Stimulated activated CD8-positive, alpha-beta memory T cell treated with anti-CD3 and anti-CD28 coated beads, Interleukin-7, amount 100 ng/mL, for 1 hour (primary cell): ENCODE measurements at places on chromosomes 7 and 10.

DNA sequence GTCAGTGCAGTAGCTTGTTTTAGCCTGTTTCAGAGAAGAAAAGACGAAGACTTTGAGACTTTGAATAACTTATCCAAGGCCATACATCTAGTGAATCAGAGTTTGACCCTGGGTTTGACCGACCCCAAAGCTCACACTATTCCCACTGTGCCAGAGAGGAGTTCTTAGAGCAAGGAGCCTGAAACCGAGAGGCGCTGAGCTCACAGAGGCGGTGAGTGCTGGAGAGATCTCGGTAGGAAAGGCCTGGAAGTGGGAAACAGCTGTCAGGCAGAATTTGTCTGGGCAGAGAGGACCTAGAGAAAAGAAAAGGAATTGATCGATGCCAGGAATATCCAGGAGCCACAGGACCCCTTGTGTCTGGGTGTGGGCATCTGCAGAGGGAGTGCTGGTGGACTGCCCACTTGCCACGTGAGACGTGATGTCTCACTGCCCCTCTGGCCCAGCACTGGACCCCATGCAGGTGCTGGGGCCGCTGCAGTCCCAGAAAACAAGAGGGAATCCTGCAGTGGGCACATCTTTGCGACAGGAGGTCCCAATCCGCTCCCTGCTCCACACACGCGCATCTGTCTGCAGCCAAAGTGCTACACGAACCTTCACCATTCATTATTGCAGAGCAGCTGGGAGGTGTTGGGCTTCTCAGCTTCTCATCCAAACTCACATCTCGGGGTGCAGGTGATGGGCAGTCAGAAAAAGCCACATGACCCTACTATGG, 6.2 kb downstream of the CALML3 start:
- no peak for DNase-seq

GRCh38 chr7:67470256-67470751, 473.7 kb downstream of the TYW1 start:
- DNase-seq, result no peak

GRCh38 chr10:101287183-101287996, 58.1 kb upstream of the LBX1 start:
- DNase-seq, result no peak

GRCh38 chr7:77626586-77627308, 69.5 kb upstream of the RSBN1L start:
- DNase-seq, result no peak

DNA sequence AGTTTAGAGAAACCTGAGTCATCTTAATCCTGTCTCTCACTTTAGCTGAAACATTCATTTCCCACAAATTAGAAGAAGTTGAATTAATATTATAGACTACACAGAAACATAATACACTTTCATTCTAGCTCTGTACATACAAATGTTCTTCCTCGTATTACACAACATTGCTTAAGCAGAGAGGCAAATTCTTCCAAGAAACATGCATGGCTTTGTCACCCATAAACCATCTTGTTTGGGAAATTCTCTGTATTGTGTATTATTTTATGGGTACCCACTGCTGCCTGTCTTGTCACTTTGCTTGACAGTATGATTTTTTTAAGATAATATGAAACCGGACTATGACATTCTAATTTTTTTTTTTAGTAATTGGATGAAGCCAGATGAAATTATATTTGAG, 104.0 kb downstream of the SRI start:
- DNase-seq, result no peak

GRCh38 chr7:106356-106755, 86.0 kb upstream of the FAM20C start:
- DNase-seq, result no peak

DNA sequence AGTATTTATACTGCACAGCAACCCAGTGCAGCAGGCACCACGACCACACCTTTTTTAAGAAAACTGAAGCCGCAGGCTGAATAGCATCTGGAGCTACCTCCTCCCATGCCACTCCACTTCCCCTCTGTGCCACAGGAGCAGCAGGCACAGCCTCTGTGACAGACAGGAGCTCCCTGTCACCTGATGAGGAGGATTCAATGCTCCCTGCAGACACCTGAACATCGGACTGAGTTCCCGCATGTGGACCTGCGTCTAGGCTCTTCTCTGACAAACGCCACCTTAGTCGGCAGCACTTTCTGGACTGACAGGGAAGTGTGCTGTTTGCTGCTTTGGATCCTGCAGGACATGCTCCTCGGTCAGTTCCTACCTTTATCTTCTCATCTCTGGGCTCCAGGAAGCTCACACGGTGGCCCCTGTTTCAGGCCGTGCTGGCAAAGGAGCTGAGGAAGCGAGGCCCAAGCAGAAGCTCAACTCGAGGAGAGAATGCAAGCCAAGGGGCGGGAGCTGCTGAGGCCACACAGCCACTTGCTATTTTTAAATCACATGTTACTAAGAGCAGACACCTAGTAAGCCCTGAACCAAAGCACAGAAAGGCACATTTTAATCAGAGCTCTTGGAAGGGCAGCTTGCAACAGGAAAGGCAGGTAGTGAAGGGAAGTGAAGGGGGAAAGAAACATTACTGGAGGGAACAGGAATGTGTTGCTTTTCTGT, 56.6 kb downstream of the VOPP1 start:
- DNase-seq, result no peak

DNA sequence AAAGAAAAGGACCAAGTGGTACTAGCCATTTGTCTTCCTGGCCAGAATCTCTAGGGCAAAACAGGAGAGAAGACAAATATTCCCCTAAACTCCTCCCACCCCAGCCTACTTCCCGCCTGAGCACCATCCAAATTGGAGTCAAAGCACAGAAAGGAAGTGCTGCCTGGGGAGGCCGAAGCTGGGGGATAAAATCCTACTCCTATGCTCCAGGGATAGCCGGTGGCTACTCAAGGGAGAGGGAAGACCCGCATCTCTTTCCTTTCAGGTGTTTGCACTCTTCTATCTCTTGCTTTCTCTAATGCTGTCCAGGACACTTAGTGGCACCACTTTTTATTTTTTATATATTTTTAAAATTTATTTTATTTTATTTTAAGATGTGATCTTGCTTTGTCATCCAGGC, 7.1 kb upstream of the DUSP5 start:
- DNase-seq, result no peak

GRCh38 chr10:71402005-71402404, 5.3 kb downstream of the CDH23 start:
- DNase-seq, result no peak

GRCh38 chr7:54664235-54665228, 94.5 kb downstream of the SEC61G start:
- no peak for DNase-seq

DNA sequence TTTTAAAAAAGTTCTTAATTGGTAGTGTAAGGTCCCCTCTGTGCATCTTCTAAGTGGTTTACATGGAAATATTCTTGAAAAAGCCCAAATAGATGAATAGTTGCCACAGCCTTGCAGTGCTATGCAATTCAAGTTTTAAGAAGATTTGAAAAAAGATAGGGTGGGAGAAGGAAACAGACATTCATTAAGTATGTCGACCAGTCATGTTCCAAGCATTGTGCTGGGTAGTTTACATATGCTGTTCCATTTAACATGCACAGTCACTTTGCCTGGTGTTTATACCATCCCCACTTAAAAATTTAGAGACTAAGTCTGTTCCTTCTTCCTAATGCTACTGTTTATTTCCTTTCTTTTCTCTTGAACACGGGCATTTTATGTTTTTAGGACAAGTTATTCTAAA, 28.1 kb upstream of the NAMPT start:
- DNase-seq, result no peak

DNA sequence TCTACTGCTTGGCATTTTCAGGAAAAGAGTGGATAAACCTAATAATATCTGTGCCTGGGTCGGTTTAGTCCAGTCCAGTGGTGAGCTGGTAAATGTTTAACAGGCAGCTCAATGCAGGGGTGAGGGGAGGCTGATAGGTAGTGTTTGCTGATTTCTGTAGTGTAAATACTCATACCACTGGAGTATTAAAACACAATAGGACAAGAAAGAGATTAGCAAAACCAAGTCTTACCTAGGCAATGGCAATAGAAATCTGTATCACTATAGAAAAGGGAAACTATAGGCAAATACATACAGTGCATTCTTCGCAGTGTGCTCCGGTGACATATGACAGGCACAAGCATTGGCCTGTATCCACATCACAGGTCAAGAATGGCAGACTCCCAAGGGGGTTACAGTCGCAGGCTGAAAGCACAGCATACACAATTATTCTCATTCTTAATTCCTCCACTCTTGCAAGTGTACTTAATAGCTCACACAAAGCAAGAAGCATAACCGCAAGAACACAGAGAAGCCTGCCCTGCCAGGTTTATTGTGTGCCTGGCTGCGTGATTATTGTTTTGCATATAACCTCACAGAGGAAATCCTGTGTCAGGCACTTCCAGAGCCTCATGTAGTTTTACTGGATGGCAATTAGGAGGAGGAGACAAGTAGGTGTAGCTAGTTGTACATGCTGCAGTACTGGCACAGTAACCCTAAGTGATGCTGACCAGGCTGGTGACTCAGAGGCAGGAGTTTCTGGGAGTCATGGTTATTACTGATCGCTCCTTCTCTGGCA, 35.0 kb downstream of the LAMB4 start:
- DNase-seq, result no peak

DNA sequence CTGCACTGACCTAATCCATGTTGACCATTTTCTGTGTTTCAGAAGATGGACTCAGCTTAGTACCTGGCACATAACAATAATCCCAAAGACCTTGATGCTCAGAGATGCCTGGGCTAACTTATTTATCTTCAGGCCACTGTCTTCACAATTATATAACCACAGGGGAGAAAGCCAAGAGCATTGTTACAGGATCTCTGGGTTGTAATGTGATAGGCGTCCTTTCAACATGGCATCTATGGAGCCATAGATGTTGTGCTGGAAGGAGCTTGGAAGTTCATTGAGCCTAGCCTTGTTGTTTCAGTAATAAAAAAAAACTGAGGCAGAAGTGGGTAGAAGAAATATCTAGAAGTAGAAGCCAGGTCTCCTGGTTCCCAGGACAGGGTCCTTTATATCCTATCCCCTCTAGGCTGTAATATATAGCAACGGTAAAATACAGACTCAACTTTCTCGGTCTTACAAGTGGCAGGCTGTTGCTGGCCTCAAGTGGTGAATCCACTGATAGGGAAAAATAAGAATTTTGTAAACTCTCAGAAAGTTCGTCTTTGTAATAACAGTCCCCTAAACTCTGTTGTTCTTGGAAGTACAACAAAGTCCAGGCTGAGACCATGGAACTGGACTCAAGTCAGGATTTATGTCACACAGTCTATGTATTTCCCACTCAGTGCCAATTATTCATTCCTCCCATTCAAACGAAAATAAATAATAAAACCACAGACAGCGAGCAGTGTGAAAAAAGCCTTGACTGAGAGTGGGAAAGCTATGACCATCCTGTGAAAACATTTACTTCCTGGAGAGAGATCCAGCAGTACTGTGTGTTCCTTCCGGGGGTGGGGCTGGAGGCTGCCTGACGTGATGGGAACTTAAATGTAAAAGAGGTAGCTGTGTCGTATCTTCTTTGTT, 277.6 kb downstream of the REEP3 start:
- no peak for DNase-seq
